Muscle of back (tissue), 13 donors: ENCODE measurements at places on chromosomes 3 and 15. TPM values are rescaled to one million over a fixed set of nuclear protein-coding genes. Genes with fewer than 3 reads are reported as not detected.

ADGRG7 gene
- polyA plus RNA-seq = not detected

FGF12 gene
- 3.2 TPM for polyA plus RNA-seq

PP2D1 gene
- 0.20 TPM for polyA plus RNA-seq

DNAH12 gene
- polyA plus RNA-seq = 0.51 TPM
